ENCODE measurements at places on chromosomes 3 and 15.

GRCh38 chr15:60301024-60301423, 96.8 kb downstream of the ANXA2 start:
- peak; percentile 42 for DNase-seq
- H3K27ac ChIP-seq = no peak overlapping the region
- H3K27me3 ChIP-seq = no peaks in the 10 kb centered on the region
- no peak overlapping the region for H3K4me3 ChIP-seq

GRCh38 chr3:48656061-48656840, 6.4 kb downstream of the CELSR3 start:
- no peaks in the 10 kb centered on the region for H3K27me3 ChIP-seq
- no peaks in the 10 kb centered on the region for H3K36me3 ChIP-seq
- peak overlapping the region; percentile 71 for H3K4me3 ChIP-seq
- peak; percentile 95 for DNase-seq
- peaks cover 19% of the 10 kb centered on the region for H3K4me1 ChIP-seq
- peak overlapping the region; percentile 38 for H3K27ac ChIP-seq

GRCh38 chr3:188791311-188791710, 380.5 kb upstream of the TPRG1 start:
- H3K27me3 ChIP-seq = no peaks in the 10 kb centered on the region
- no peak overlapping the region for H3K27ac ChIP-seq
- H3K4me1 ChIP-seq = peaks cover 50% of the 10 kb centered on the region
- no peak overlapping the region for H3K4me3 ChIP-seq
- H3K36me3 ChIP-seq = no peaks in the 10 kb centered on the region

- H3K36me3 ChIP-seq = no peaks in the 10 kb centered on the region
- H3K4me1 ChIP-seq = no peaks in the 10 kb centered on the region
- no peak overlapping the region for H3K27ac ChIP-seq
Observed at GRCh38 chr15:31147456-31147855, 45.9 kb upstream of the TRPM1 start.

DNA sequence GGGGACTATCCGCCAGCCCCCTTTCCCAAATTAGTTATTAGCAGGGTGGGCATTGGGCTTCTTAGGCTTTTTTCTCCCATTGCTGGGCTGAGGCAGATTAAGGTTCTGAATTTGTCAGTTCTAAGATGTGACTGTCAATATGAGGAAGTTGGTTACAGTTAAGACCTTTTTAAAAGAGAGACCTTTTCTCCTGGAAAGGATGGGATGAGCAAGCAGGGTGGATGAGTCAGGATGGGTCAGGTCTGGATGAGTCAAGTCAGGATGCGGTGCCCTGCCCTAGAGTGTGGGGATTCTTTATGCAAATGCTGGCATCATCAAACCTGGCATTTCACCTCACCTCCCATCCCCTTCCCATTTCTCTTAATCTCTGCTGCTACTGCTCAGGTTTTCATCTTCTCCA, 1.9 kb downstream of the AEN start:
- DNase-seq = no peak
- peaks cover 24% of the 10 kb centered on the region for H3K36me3 ChIP-seq
- peak overlapping the region; percentile 78 for H3K27ac ChIP-seq

- no peaks in the 10 kb centered on the region for H3K4me1 ChIP-seq
- no peak overlapping the region for H3K27ac ChIP-seq
- H3K27me3 ChIP-seq = no peaks in the 10 kb centered on the region
- no peaks in the 10 kb centered on the region for H3K36me3 ChIP-seq
- no peak for DNase-seq
Observed at GRCh38 chr3:177647341-177647740, 450.1 kb upstream of the TBL1XR1 start.

Data from Karpas-422 (cell line).